Prostate gland (tissue), 2 donors: ENCODE measurements at places on chromosomes 12 and 14. TPM values are rescaled to one million over a fixed set of nuclear protein-coding genes. Genes with fewer than 3 reads are reported as not detected.

DNA sequence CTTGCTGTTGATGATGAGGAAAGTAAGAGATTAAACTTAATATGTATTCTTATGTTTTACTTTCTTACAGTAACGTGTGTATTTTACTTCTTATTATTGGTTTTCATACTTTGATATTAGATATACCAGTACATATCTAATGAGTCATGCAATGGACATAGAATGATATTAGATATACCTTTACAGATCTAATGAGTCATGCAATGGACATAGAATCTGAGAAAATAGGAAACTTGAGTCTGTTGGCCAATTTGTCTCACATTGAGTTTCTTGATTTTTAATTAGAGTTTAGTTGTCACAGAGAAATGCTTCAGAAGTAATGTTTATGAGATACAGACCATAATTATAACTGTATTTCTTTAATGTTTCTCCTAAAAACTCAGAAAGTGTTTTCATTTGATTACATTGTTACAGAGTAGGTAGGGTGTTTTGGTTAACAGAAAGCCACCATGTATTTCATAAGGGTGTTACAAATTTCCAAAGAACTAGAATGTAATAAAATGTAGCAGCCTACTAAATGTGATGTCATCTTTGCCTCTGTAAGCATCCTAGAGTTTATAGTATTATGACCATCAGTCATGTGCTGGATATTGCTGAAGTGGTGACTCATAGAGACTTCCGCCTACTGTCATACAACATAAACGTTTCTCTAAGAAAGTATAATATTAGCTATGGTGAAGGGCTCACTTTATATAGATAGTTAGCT, 3.0 kb downstream of the GAS2L3 start:
- H3K27ac ChIP-seq = no peak overlapping the region
- H3K4me3 ChIP-seq = no peak overlapping the region
- DNase-seq = no peak
- no peaks in the 10 kb centered on the region for H3K27me3 ChIP-seq
- H3K4me1 ChIP-seq = no peaks in the 10 kb centered on the region
- H3K36me3 ChIP-seq = no peaks in the 10 kb centered on the region

DNA sequence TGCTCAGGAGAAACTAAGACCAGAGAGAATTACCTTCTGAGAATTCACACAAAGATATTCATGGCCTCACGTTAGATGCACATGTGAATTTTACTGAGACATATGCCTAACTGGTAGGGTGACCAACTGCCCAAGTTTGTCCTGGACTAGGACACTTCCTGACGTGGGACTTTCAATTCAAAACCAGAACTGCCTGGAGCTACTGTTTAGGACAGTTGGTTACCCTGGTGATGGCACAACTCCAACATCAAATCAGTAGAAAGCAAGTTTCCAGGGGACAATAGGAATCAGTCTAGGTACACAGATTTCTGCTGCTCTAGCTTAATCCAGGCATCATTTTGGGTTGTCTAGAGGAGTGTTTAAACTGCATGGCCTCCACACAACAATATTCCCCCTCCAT, 178.7 kb downstream of the GXYLT1 start:
- no peak overlapping the region for H3K4me3 ChIP-seq
- no peaks in the 10 kb centered on the region for H3K27me3 ChIP-seq
- no peaks in the 10 kb centered on the region for H3K4me1 ChIP-seq
- no peak overlapping the region for H3K27ac ChIP-seq
- no peaks in the 10 kb centered on the region for H3K36me3 ChIP-seq

DNA sequence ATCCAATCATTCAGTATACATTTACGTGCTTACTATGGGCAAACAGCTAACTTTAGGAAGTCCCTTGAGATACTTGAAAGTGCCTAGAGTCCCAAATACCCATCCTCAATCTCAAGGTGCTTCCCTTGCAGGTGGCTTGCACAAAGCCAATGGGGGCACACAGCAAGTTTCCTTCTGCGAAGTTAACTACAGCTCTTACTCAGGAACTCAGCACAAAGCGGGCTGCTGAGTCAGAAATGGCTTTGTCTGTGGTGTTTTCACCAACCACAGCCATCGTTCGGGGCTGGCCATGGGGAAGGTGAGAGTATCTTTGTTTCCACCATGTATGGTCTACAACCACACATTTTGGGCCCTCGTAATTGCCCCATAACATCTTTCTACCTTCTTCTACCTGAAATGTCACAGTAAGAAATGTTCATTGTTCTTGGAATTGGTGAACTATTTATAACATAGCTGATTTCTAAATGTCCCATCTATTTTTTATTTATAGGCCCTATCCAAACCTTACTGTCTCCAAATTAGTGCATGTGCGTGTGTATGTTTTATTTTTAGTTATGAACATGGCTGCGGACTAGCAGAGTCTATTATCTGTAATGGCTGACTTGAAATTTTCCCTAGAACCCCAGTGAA, 13.9 kb downstream of the MFAP5 start:
- H3K36me3 ChIP-seq = no peaks in the 10 kb centered on the region
- H3K4me3 ChIP-seq = no peak overlapping the region
- H3K4me1 ChIP-seq = no peaks in the 10 kb centered on the region
- no peak overlapping the region for H3K27ac ChIP-seq

GRCh38 chr12:31756977-31757420, 28.2 kb upstream of the AMN1 start:
- H3K36me3 ChIP-seq = no peaks in the 10 kb centered on the region
- H3K4me3 ChIP-seq = no peak overlapping the region
- H3K27me3 ChIP-seq = no peaks in the 10 kb centered on the region
- no peaks in the 10 kb centered on the region for H3K4me1 ChIP-seq

CMTM5 gene
- total RNA-seq = 1.5 TPM
